ENCODE measurements at places on chromosomes 12 and 14. TPM values are rescaled to one million over a fixed set of nuclear protein-coding genes. Genes with fewer than 3 reads are reported as not detected.

NOXRED1 gene
- total RNA-seq = 0.48 TPM

LALBA gene
- not detected for total RNA-seq

DNA sequence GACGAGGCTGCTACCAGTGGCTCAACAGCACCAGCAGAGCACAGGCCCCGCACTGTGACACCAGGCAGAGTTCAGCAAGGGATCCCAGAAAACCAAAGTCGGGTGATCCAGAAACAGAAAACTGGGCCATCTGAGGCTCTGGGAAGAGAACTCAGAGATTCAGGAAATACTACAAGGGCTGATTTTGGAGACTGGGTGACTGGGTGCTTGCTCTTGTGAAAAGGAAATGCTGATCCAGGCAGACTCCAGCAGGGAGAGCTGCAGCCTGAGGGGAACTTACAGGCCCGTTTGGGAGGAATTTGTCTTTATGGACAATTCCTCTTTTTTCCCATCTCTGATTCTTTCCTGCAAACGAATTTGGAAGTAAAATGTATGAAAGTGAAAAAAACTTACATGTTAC, 28.2 kb downstream of the FOXN3 start:
- no peak for DNase-seq

- DNase-seq = no peak
Measured at GRCh38 chr12:130367523-130367922, 29.8 kb downstream of the PIWIL1 start.

UNC79 gene
- 2.2 TPM for total RNA-seq

DNA sequence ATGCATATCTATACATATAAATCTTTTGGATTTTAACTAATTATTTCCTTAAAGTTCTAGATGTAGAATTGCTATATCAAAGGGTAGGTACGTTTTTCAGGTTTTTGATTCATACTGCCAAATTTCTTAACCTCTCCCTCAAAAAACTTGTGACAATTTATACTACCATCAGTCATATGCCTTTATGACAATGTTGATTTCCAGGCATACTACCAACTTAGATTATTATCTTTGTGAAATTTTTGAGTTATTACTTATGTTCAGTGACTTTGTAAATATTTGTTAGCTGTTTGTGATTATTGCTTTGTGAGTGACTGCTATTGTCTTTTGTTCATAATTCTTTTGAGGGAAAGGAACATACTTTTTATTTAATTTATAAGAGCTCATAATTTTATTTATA, 107.0 kb downstream of the SLC38A6 start:
- DNase-seq = no peak

DNA sequence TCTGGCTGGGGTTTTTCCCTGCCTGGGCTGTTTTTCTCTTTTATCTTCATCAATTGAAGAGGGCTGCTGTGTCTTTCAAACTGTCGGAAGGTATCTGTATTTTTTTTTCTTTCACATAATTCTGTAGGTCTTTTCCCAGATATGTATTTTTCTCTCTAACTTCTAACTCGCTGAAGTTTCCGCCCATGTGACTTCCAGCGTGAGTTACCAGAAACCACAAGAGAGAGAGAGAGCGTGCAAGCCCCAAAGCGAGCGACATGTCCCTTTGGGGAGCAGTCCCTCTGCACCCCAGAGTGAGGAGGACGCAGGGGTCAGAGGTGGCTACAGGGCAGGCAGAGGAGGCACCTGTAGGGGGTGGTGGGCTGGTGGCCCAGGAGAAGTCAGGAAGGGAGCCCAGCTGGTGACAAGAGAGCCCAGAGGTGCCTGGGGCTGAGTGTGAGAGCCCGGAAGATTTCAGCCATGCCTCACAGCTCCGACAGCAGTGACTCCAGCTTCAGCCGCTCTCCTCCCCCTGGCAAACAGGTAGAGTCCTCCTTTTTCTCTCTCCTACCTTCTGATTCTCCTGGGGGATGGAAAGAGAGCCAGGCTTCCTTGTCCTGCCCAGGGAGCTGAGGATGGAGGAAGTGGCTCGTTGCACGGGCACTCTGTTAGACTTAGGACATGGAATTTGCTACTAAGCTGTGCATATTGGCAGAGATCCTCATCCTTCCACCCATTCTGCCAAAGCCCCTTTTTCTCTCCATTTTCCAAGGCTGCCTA, at the start of gene BATF:
Gene BATF (plus strand): TSS at position 246 of the 759 bp plus-strand sequence. CDS start 214 bp downstream, at position 460.
- DNase-seq = no peak

BLOC1S1 gene
- total RNA-seq = 111 TPM

DNA sequence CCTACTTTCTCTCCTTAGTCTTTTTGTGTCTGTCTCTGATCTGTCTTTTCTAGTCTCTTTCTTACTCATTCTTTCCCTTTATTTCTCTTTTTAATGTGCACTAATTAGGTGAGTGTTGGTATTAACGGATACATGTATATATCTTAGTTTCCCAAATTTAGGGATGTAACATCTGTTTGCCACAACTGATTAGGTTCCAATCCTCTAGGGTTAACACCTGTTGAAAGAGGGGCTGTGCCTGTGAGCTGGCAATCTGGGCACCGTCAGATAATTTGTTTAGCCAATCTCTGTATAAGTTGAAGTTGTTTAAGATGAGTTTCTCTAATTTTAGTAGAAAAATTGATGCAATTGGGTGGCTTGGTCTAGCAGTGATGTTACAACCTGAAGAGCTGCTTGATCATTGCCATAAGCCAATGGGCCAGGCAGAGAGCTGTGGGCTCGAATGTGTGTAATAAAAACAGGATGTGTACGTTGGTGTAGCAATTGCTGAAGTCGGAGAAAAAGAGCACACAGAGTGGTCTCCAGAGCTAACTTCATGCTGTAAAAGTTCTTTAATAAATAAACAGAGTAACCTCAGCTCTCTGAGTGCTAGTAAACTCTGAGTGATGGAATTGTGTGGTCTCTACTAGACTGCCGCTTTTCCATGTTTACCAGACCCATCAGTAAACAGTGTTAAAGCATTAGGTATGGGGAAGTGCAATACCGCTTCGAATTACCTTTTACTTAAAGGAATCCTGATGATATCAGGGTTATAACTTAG, 18.3 kb upstream of the LYZ start:
- DNase-seq = no peak
